Esophagus mucosa (tissue), 1 donor: ENCODE measurements at places on chromosomes 1 and 21. TPM values are rescaled to one million over a fixed set of nuclear protein-coding genes. Genes with fewer than 3 reads are reported as not detected.
A peak's percentile ranks its signal among the peaks of the same experiment; 100 is the strongest.

DNA sequence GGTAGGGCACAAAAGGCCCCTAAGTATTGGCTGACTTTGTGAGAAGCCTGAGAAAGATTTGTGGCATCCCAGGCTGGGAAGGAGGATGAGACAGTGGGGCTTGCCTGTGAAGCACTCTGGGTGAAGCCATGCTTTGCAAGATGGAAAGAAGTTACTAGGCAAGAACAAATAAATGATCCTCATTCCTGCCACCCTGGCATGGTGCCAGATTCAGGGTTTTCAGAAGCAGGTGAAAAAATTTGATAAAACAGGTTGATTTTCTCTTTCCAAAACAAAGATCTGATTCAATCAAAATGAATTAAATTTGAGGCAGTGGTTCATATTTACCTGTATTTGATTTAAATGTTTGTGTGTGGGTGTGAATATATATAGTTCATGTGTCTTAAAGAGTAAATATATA, 386.9 kb upstream of the PROX1 start:
- ATAC-seq = no peak

- ATAC-seq = peak; percentile 29
These were observed 20.7 kb downstream of the C1QB start for GRCh38 chr1:22673486-22674409.

The CFHR4 gene
- total RNA-seq = not detected

- no peak for ATAC-seq
These were observed 22.6 kb downstream of the FMO5 start for GRCh38 chr1:147202576-147202975.

DNA sequence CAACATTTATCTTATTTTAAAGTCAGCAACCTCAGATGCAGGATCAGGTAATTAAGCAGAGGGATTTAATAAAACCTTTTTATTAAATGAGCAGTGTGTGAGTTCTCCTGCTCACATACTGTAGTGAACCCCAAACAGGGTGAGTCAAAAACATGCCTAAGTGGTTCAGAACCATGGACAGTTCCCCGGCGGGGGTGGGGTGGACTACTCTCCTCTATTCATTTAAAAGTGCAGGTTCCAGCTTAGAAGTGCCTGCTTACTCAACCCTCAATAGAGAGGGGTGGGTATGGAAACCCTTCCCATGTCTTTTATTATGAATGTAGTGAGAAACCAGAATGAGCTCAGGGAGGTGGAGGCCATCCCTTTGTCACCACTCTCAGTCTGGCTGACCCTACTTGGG, 397.9 kb downstream of the HHAT start:
- peak; percentile 67 for ATAC-seq

The SPOCD1 gene
- 0.68 TPM for total RNA-seq

The SAMD13 gene
- total RNA-seq = 0.44 TPM

DNA sequence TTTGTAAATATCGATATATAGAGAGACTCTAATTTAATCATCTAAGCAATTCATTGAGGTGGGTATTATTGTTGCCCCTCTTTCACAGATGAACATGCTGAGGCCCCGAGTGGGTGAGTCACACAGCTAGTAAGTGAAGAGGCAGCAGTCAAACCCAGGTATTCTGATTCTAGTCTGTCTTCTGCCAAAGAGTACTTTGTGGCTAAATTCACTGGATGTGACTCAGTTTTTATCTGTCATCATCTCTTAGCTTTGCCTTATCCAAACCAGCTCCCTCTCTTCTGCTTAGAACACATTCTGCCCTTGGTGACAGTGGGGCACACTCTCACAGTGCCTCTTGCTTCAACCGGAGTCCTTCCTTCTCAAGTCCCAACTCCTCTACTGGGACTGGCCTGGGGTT, 11.5 kb downstream of the FCRL5 start:
- ATAC-seq = no peak
